DMS 273 treated with DMSO at 0.1 percent for 48 hours (cell line): ENCODE measurements at places on chromosomes 4 and X.
A peak's percentile ranks its signal among the peaks of the same experiment; 100 is the strongest.

DNA sequence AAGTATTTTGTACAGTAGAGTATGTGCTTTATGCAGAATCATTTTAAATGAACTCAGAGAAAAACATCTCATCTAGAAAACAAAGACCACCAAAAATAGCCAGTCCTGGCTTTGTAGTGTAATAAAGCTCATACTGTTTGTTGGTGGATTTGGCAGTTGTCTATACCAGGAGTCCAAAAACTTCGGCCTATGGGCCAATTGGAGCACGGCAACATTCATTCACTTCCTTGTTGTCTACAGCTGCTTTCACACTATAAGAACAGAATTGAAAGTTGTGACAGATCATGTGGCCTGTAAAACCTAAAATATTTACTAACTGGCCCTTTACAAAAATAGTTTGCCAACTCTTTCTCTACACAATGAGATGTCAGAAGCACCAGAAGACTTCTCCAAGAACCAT, 5.3 kb downstream of the FBXW7 start:
- no peak for DNase-seq

GRCh38 chrX:110699109-110699508, 96.5 kb downstream of the CHRDL1 start:
- DNase-seq: no peak

GRCh38 chrX:46602468-46603102, 29.0 kb downstream of the CHST7 start:
- DNase-seq: no peak

DNA sequence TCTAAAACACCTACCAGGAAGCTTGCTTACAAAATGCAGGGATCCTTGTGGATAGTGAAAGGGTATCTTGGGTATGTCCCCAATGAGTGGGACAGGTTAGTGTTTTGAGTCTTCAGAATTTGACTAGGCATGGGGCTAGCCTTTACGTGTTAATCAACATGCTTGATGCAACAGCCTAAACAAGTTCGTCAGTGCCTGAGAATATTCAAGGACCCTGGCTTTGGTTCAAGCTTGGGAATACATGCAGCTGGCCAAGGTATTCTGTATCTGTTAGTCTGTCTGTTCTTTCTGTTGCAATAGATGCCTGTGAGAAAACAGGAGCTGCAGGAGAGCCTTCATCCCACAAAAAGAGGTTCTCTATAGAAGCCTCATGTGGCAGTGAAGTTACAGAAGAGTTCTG, 149.5 kb downstream of the CCNG2 start:
- DNase-seq: no peak

DNA sequence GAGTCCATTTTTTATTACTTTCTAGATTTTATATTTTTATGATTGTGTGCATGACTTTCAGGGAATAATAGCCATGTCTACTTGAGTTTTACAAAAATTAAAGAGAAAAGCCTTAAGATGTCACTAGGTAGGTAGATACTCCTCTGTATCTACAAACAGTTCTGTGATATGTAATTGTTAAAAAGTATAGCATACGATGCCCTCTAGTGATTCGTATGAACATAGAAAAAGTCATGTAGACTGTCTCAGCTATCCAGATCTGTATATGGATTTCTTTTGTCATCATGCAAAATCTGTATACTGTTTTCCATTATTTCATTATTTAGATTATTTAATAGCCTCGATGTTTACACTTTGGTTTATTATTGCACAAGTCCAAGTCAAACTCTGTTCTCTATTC, 856.6 kb downstream of the CENPC start:
- no peak for DNase-seq

DNA sequence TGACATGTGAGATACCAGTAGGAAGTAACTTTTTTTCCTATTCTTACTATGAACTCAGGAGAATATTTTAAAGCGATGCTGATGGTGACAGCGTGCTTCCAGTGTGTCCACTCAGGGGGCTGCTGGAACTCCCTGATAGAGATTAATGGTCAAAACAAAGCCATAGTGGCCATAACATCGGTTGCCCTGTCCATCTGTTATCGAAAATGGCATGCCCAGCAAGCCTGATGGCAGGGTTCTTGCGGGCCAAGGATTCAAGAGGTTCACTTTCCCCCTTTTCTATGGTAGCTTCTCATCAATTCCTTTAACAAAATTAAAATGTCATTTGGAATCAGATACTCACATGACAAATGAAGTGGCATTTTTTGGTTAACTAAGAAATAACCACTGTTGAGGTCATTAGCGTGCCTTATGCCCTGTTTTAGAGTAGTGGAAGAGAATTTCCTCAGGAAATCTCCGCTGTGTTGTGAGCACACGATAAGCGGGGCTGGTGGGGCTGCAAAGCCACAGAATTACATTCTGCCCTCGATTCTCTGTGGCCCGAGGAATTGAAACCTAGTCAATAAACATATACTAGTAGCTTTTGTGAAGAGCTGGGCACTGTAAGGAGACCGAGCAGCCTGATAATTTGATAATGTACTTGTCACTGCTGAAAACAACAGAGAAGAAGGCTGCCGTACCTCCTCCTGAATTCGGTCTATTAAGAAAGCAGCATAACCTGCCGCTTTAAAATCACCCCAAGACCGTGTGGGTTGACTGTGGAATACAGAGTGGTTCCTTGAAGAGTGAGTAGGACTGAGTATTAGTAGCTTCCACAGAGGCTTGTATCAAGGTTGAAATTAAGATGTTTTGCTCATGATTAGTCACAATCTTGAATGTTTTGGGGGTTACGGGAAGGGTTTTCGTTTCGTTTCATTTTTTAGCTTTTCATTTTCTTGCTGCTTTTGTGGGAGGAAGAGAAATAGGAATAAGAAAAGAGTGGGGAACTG, 46.7 kb downstream of the PTCHD1 start:
- DNase-seq: no peak

DNA sequence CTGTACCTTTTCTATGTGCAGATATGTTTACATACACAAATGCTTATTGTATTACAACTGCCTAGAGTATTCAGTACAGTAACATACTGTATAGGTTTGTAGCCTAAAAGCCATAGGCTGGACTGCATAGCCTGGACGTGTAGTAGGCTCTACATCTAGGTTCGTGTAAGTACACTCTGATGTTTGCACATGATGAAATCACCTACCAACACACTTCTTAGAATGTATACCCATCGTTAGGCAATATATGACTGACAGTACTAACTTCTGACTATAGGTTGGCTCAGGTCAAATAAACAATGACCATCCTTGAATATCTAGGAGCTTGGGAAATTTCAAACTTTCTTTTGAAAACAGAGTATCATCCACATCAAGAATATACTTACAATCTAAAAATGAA, 139.0 kb downstream of the CORIN start:
- DNase-seq: no peak

DNA sequence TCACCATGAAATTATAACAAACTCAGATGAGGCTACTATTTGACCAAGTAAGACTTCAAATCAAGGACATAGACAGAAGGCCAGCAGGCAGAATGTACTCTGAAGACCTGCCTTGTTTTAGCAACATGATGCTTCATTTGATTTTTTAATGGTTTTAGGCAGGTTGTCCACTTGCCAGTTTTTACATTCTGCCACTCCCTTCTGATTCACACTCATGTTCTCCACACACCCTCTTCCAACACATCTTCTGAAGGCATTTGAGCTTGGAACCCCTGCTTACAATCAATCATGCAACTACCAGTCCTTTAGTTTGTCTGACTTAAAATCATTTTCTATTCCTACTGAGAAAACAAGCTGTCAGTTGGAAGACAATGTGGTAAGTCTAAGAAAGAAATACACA, 114.9 kb upstream of the SMIM31 start:
- DNase-seq: no peak

- no peak for DNase-seq
Observed at GRCh38 chr4:79212311-79212710, 113.5 kb downstream of the NAA11 start.

GRCh38 chrX:27565992-27566391, 24.2 kb upstream of the DCAF8L2 start:
- no peak for DNase-seq

- DNase-seq: no peak
Observed at GRCh38 chr4:10180927-10181744, 64.5 kb upstream of the WDR1 start.

DNA sequence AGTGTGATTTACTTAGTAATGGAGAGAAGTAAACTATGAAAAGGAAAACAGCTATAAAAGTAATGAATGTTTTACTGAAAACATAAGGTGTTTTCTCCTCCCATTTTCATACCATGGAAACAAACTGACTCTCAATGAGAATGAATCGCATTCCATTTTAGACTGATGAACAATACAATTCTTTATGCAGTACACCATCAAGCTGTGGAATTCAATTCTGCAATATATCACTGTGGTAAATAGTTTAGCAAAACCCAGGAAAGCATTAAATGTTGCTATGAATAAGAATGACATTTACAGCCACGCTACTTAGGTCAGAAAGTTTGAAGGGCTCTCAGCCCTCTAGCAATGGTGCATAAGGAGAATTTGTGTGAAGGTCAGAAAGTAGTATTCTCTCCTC, 7.4 kb downstream of the DCAF8L2 start:
- no peak for DNase-seq

DNA sequence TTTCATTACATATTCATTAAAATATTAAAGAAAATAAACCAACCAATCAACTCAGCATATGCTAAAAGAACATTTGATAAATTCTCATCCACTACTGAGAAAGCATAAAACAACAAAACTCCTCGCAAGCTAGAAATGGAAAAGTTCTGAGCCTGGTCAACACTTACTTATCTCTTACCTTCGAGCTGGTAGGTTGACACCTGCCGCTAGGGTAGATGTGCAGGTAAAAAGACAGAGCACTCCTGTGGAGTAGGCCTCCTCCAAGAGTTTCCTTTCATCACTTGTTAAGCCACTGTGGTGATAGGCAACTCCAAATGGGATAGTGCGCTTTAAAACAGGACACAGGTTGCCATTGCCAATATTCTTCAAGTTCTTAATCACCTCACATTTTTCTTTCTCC, 18.9 kb downstream of the HELQ start:
- DNase-seq: no peak

GRCh38 chr4:2767046-2767704, 11.0 kb upstream of the TNIP2 start:
- no peak for DNase-seq

GRCh38 chrX:16081357-16081756, 42.0 kb upstream of the GRPR start:
- DNase-seq: no peak

- DNase-seq: no peak
Observed at GRCh38 chr4:128385683-128386304, 98.2 kb upstream of the PGRMC2 start.

DNA sequence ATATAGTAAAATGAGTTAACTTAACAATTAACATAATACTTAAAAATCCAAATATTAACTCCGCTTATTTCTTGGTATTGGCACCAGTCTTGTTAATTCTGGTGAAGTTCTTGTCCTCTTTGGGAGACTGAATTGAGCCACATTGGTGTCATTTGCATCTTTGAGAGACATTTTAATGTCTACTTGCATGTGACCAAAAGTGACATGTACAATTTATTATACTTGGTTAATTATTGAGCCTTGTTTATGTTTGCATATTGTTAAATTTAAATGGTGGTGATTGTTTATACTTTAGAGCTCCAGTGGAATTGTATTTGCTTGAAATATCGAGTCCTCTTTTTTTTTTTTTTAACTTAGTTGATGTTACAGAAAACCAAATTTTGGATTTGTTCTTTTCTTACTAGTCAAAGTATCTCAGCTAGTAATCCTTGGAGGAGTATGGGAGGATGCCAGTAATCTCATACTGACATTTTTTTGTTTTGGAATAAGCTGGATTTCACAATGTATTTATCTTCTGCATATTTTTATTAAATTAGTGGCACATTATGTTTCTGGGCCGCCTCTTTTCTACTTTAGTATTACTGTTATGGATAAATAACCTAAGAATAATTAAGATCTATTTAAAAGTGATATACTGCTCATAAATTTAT, 3.9 kb downstream of the SPCS3 start:
- DNase-seq: no peak

DNA sequence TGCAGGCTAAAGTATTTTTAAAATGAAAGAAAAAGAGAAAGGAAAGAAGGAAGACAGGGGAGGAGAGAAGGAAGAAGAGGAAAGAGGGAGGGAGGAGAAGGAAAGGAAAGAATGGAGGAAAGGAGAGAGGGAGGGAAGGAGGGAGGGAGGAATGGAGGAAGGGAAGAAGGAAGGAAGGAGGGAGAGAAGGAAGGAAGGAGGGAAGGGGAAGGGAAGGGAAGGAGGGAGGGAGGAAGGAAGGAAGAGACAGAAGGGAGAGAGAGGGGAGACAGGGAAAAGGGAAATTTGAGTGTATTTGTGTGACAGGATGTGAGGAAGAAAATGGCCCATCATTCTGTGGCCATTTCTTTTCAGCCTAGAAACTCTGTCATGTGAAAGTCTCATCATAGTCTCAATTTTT, 14.9 kb upstream of the PLAC1 start:
- DNase-seq: no peak

- DNase-seq: no peak
Observed at GRCh38 chr4:186724058-186724863, 605 bp upstream of the FAT1 start.

GRCh38 chr4:948936-949300, 16.7 kb downstream of the TMEM175 start:
- DNase-seq: no peak

DNA sequence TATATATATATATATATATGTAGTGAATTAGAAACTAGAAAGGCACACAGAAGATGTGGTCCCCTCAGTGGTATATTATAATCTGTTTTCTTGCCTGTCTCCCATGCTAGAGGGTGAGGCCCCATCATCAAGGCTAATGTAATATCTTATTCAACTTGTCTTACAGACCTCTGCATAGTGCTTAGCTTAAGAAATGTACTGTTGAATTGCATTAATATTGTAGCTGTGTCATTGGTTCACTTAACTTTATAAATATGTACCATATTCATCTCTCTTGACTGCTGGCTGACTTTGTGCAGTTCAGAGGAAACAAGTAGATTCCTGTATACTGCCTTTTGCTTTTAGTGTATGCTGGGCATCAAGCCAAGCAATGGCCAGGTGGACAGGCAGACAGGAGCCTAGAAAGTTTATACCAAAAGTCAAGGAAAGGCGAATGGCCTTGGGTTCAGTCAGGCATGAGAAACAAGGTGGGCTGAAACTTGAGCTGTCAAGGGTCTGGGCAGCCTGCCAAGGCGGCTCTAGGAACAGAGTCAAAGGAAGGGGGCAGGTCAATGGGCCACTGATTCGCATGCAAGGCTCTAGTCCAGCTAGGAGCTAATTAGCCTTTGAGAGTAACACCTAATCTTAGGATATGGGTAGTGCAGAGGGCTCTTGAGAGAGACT, 78.8 kb upstream of the LEF1 start:
- DNase-seq: peak; percentile 76

- DNase-seq: no peak
Observed at GRCh38 chr4:105632599-105632998, 75.9 kb downstream of the INTS12 start.

- DNase-seq: no peak
Observed at GRCh38 chr4:126097155-126097799, 782.5 kb downstream of the FAT4 start.
